MCF 10A (cell line): ENCODE measurements at places on chromosomes 11 and 22. TPM values are rescaled to one million over a fixed set of nuclear protein-coding genes. Genes with fewer than 3 reads are reported as not detected.
A peak's percentile ranks its signal among the peaks of the same experiment; 100 is the strongest.

DNA sequence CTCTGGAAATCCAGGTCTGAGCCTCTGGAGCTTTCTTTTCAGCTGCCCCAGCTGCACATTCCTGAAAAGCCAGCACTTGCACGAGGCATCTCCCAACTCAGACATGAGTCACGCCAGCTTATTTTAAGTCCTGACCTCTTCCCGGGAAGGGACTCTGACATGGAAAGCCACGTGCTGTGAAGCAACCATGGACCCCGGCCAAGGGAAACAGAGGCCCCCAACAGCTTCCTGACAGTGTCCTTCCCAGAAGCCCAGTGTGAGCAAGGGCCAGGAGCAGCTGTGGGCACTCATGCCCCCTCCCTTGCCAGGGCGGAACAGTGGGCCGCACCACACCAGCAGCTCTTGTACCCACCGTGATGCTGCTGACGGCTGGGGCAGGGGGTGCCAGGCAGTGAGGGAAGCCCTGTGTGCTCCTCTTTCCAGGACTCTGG is 118.8 kb upstream of the CADM1 start:
- DNase-seq = peak; percentile 2
- H3K4me1 ChIP-seq = peaks cover 8% of the 10 kb centered on the region
- H3K27me3 ChIP-seq = no peaks in the 10 kb centered on the region
- H3K4me3 ChIP-seq = no peak overlapping the region
- H3K36me3 ChIP-seq = no peaks in the 10 kb centered on the region

DNA sequence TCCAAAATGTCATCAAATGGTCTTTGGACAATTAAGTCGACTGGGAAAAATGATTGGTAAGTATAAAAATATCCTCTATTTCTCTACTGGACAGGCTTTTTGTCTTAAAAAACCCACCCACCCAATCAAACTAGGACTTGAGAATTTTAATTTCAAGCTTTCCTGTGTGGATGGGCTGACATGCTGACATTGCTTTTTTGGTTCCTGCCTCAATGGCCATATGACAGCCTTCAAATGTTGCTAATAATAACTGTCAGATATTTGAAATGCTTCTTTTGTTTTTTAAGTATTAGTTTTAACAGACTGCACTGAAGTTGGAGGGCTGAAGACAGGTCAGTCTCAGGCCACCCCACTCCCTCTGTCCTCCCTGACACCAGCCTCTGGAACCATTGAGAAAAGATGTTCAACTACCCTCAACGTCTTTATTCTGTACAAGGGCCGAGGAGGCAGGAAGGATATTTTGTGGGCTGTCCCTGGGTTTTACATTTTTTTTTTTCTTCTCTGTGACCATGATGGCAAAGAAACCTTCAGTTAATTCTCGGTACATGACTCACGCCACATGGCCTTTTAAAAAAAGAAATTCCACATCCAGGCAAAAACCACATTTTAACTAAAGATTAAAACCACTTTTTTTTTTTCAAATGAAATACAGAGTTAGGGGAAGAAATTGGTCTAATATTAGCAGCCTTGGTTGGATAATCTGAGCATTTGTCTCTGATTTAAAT is 130.4 kb downstream of the SLC1A2 start:
- no peak overlapping the region for H3K4me3 ChIP-seq
- DNase-seq = peak; percentile 25
- H3K27ac ChIP-seq = no peak overlapping the region
- H3K4me1 ChIP-seq = peaks cover 18% of the 10 kb centered on the region
- no peaks in the 10 kb centered on the region for H3K27me3 ChIP-seq
- no peaks in the 10 kb centered on the region for H3K36me3 ChIP-seq

DNA sequence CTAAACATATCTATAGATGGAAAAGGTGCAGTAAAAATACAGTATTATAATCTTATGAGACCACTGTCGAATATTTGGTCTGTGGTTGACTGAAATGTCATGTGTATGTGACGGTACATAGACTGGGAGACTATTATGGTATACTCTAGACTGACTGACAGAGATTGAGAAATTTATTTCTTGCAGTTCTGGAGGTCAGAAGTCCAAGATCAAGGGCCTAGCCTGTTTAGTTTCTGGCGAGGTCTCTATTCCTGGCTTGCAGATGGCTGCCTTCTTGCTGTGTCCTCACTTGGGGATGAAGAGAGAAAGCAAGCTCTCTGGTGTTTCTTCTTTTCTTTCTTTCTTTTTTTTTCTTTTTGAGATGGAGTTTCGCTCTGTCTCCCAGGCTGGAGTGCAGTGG is 7.3 kb upstream of the OSBP2 start:
- no peaks in the 10 kb centered on the region for H3K36me3 ChIP-seq
- no peak overlapping the region for H3K4me3 ChIP-seq
- H3K27me3 ChIP-seq = no peaks in the 10 kb centered on the region
- no peak for DNase-seq

DNA sequence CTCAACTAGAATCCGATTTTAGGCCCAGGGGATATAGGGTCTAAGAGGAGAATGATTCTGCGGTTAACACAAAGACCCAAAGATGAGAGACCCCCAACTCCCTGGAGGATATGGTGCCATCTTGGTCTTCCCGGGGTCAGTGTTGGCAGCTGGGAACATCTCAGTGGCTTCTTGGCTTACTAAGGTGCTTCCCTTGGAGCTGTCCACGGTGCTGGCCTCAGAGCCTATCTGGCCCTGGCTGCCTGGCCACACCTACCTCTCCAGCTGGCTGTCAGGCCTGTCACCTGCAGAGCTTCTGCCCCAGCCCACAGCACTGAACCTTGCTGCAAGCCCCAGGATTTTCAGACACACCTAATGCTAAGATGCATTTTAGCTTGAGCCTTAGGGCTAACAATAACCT is 70.7 kb upstream of the THY1 start:
- no peaks in the 10 kb centered on the region for H3K4me1 ChIP-seq
- H3K27me3 ChIP-seq = peaks cover 63% of the 10 kb centered on the region
- H3K4me3 ChIP-seq = no peak overlapping the region
- peak; percentile 58 for DNase-seq
- no peak overlapping the region for H3K27ac ChIP-seq

- H3K4me3 ChIP-seq = no peak overlapping the region
- H3K27me3 ChIP-seq = no peaks in the 10 kb centered on the region
- H3K4me1 ChIP-seq = peaks cover 11% of the 10 kb centered on the region
- DNase-seq = no peak
- H3K27ac ChIP-seq = peak overlapping the region; percentile 72
- H3K36me3 ChIP-seq = peaks cover 94% of the 10 kb centered on the region
These were observed 13.5 kb downstream of the ACP2 start for GRCh38 chr11:47235163-47235562.

- no peak overlapping the region for H3K27ac ChIP-seq
- H3K4me3 ChIP-seq = no peak overlapping the region
- no peak for DNase-seq
- H3K36me3 ChIP-seq = no peaks in the 10 kb centered on the region
- peaks cover 23% of the 10 kb centered on the region for H3K27me3 ChIP-seq
- H3K4me1 ChIP-seq = no peaks in the 10 kb centered on the region
These were observed 7.3 kb downstream of the GRAP2 start for GRCh38 chr22:39908136-39908535.

- H3K4me1 ChIP-seq = no peaks in the 10 kb centered on the region
- H3K27me3 ChIP-seq = no peaks in the 10 kb centered on the region
- no peak overlapping the region for H3K4me3 ChIP-seq
These were observed 36.7 kb downstream of the SMC1B start for GRCh38 chr22:45376703-45377102.

DNA sequence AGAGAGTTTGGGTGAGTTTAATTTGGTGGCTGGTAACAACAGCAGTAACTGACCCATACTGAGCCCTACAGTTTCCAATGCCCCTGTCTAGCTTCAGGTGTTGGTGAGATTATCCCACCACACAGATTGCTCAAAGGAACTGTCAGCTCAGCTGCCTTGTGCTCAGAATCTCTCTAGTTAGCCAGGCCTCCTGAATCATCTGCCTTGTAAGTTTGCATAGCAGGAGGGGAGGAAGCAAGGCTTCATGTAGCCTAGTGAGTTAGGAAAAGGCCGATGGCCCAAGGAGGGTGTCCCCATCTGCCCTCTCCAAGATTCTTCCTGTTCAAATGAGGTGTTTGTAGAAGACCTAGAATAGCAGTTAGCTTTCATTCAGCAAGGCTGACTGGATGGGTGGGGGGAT is 74.3 kb downstream of the MICAL2 start:
- no peak for DNase-seq
- no peaks in the 10 kb centered on the region for H3K27me3 ChIP-seq
- peaks cover 16% of the 10 kb centered on the region for H3K36me3 ChIP-seq

- H3K27me3 ChIP-seq = no peaks in the 10 kb centered on the region
- no peak overlapping the region for H3K27ac ChIP-seq
- H3K4me3 ChIP-seq = no peak overlapping the region
These were observed 8.6 kb downstream of the IGHMBP2 start for GRCh38 chr11:68912254-68912653.

- H3K4me1 ChIP-seq = peaks cover 6% of the 10 kb centered on the region
- no peaks in the 10 kb centered on the region for H3K36me3 ChIP-seq
- H3K4me3 ChIP-seq = no peak overlapping the region
- no peak overlapping the region for H3K27ac ChIP-seq
- no peaks in the 10 kb centered on the region for H3K27me3 ChIP-seq
- no peak for DNase-seq
These were observed 109.6 kb downstream of the USP35 start for GRCh38 chr11:78298291-78298771.

DNA sequence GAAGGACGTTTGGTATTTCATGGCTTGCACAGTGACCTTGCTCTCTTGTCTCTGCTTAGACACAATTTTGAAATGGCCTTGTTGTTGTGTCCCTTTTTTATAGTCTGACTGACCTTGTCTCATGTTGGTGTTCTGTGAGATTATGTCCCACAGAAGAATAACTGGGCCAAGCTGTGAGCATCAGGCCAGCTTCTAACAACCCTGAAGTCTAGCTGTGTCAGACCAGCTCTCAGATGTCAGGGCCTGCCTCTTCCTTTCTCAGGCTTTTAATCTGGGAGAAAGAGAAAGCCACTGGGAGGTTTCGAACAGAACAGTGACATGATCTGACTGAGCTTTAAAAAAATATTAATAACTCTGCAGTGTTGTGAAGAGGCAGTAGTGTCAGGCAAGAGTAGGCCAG is 2.0 kb upstream of the UEVLD start:
- no peaks in the 10 kb centered on the region for H3K27me3 ChIP-seq
- peaks cover 10% of the 10 kb centered on the region for H3K4me1 ChIP-seq
- H3K36me3 ChIP-seq = peaks cover 4% of the 10 kb centered on the region
- no peak overlapping the region for H3K4me3 ChIP-seq
- peak overlapping the region; percentile 46 for H3K27ac ChIP-seq
- DNase-seq = no peak

DNA sequence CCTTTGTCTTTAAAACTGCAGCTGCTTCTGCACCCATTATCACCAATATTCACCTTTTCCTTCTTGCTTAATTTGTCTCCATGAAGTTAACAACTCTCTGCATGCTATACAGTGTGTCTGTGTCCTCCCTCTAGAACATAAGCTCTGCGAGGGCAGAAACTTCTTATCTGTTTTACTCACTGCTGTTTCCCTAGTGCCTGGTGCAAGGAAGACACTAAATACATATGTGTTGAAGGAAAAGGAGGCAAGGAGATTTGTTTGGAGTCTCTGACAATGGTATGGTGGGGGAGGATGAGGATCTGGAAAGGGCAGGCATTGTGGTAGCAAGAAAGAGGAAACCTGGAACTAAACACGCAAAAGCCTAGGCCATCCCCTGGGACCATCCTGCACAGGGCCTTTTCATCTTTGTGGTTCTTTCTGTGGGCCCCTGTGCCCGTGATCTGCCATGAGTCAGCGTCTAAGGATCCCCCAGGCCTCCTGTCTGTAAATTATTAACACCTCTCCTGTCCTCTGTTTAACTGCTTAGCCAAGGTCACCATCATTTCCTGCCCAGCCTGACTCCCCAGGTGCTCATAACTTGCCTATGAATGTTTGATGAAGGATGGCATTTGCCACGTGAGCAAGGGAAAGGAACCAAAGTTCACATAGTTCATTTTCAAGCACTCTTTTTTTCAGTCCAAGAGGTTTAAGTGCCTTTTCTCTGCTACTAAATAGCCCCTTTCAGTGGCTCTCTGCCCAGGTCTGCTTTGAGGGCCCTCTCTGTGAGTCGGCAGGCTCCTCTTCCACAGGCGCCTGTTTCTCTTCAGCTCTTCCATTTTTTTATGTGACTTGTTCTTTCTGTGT is 131.1 kb downstream of the RASSF10 start:
- no peak for DNase-seq
- no peak overlapping the region for H3K4me3 ChIP-seq
- H3K27me3 ChIP-seq = no peaks in the 10 kb centered on the region
- H3K4me1 ChIP-seq = peaks cover 18% of the 10 kb centered on the region

DNA sequence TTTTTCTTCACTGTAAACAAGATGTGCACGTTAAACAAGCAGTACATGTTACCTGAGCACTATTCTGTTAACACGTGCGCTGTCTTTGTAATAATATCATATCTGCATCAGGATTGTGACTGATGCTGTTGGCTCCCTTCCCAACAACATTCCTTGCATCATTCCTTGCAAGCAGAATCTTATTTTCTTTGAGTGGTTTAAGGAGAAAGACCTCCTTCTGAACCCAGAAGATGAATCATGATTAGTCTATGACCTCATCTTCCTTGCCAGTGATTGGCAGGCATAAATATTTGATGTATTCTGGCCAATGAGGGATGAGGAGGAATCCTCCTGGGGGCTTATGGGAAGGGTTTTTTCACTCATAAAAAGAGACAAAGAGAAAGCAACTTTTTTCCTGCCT is 46.2 kb downstream of the C11orf71 start:
- no peaks in the 10 kb centered on the region for H3K27me3 ChIP-seq
- H3K27ac ChIP-seq = no peak overlapping the region
- peak; percentile 92 for DNase-seq
- no peaks in the 10 kb centered on the region for H3K36me3 ChIP-seq
- H3K4me1 ChIP-seq = peaks cover 18% of the 10 kb centered on the region
- no peak overlapping the region for H3K4me3 ChIP-seq

DNA sequence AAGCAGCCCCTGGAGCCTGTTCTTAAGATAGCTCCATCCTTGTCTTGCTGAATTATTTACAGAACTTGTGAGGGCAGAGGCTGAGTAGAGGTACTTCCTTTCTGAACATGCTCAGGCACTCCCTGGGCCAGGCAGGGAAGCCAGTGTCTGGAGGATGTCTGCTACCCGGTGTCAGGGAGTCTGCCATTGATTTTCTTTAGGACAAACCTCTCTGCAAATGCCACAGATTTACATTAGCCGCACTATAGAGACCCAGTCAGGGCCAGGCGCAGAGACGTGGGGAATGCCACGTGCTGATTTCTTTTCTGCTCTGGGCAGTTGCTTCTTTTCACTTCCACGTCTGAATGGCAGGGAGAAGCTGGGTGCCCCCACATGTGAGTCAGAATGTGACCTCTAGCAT is 585.5 kb downstream of the NTM start:
- H3K4me1 ChIP-seq = no peaks in the 10 kb centered on the region
- H3K27ac ChIP-seq = no peak overlapping the region
- no peak for DNase-seq
- no peaks in the 10 kb centered on the region for H3K36me3 ChIP-seq
- no peak overlapping the region for H3K4me3 ChIP-seq

The C22orf31 gene
- not detected in 2 replicates for total RNA-seq

The A4GALT gene
- total RNA-seq = 8.7 and 12.3 TPM in 2 replicates

The FOLR1 gene
- 0.40 TPM in 1 of 2 replicates, not detected in the other for total RNA-seq

The NLRP6 gene
- not detected in 2 replicates for total RNA-seq
